ENCODE measurements at places on chromosomes 3 and 15.
A peak's percentile ranks its signal among the peaks of the same experiment; 100 is the strongest.

GRCh38 chr3:46854555-46854991 lies 8.7 kb downstream of the MYL3 start:
- DNase-seq, result no peak

DNA sequence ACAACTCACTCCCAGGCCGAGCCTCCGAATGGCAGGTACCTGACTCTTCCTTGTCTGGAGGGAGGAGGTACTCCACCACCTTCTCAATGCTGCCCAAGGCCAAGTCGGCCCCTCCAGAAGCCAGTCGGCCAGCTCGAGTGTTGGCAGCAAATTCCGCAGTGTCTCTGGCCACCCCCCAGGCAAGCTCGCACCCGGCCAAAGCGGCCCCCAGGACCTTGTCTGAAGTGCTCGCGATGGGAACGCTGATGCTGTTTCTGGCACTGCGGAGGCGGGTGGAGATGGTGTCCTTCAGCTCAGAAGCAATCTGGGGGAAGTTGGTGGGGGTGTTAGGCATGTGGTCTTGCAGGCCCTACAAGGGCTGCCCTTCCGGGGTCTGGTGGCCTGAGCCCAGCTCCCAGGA lies 9.2 kb downstream of the PLIN1 start:
- DNase-seq, result no peak

GRCh38 chr3:112804021-112804420 lies 42.6 kb downstream of the CD200R1L start:
- DNase-seq, result peak; percentile 39

- DNase-seq, result no peak
Measured at GRCh38 chr3:58604031-58604430, 26.8 kb upstream of the FAM107A start.

- no peak for DNase-seq
Measured at GRCh38 chr3:95751509-95751908, 1062.9 kb upstream of the EPHA6 start.

- no peak for DNase-seq
Measured at GRCh38 chr15:99546441-99547100, 19.2 kb upstream of the MEF2A start.

DNA sequence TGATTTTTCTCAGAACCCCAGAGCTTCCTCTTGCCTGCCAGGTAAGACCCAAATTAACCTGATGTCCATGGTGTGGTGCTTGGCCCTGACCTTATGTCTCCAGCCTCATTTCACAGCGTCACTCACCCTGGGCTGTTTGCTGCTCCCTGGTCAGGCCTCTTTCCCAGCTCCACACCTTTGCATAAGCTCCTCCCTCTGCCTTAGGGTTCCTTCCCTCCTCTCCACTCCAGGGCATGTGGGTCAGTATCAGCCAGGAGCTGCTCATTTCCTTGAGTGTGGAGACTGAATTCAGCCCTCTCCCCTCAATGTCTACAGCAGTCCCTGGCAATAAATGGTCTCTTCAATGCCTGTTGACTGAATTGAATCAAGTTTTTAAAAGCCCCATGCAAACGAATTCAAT lies 75.6 kb upstream of the ANKRD34C start:
- DNase-seq, result no peak

GRCh38 chr3:94234177-94234788 lies 171.4 kb downstream of the NSUN3 start:
- DNase-seq, result peak; percentile 27

DNA sequence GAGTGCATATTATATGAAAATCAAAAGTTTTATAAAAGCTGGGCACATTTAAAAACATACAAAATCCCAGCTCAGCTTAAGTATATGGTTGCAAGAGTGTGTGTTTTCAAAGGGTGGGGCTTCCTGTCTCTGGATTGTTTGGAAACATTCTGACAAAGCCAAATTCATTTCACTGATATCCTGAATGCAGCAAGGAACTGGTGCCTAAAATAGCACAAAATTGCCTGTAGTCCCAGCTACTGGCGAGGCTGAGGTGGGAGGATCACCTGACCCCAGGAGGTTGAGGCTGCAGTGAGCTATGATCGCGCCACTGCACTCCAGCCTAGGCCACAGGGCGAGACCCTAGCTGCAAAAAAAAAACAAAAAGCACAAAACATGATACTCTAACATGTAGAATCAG lies 13.0 kb upstream of the TJP1 start:
- DNase-seq, result no peak

DNA sequence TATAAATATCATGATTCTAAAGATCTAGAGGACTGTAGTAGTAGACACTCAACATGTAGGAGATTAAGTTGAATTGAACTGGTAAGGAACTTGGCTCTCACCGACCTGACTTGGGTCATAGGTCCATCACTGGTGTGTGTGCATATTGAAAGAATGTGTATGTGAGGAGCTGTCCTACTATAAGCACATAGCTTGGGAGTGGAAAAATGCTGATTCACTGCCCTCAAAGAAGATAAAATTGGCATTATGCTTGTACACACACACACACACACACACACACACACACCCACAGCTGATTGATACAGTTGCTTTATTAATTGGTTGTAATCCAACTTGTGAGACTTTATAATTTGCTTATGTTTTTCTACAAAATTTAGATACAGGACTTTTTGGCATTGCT lies 411.0 kb upstream of the NR2F2 start:
- DNase-seq, result no peak

- no peak for DNase-seq
Measured at GRCh38 chr3:111107662-111108035, 36.0 kb downstream of the NECTIN3 start.

DNA sequence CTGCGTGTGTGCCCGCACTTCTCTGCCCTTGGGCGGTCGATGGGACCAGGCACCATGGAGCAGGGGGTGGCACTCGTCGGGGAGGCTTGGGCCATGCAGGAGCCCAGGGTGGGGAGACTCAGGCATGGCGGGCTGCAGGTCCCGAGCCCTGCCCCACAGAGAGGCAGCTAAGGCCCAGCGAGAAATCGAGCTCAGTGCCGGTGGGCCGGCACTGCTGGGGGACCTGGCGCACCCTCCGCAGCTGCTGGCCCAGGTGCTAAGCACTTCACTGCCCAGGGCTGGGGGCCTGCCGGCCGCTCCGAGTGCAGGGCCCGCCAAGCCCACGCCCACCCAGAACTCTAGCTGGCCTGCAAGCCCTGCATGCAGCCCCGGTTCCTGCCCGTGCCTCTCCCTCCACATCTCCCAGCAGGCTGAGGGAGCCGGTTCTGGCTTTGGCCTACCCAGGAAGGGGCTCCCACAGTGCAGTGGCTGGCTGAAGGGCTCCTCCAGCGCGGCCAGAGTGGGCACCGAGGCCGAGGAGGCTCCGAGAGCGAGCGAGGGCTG lies 553 bp upstream of the RTP4 start:
- no peak for DNase-seq

DNA sequence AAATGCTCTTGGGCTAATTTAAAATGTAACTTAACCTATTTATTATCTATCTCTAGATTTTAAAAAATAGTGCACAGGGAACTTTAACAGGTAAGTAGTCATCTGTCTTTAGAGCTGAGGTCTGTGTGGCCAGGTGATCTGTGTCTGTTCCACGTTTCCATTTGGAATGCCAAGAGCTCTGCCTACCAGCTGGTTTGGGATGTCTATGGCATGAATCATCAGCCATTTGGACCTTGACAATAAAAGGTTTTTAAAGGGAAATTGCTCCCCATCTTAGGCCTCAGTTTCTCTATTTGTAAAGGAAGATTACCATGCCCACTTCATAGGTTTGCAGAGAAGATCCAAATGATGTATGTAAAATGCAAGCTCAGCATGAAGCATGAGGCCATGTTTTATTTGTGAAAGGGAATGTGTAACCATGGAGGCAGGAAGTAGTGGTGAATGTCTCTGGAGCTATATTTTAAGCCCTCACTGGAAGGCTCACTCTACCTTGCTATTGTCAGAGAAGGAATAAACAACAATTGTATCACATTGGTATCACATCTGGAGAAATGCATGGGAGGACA lies 548.1 kb upstream of the LMCD1 start:
- no peak for DNase-seq

- DNase-seq, result no peak
Measured at GRCh38 chr15:70788114-70789049, 25.0 kb upstream of the UACA start.

GRCh38 chr3:138941259-138941885 lies 5.6 kb downstream of the FOXL2 start:
- DNase-seq, result peak; percentile 58

DNA sequence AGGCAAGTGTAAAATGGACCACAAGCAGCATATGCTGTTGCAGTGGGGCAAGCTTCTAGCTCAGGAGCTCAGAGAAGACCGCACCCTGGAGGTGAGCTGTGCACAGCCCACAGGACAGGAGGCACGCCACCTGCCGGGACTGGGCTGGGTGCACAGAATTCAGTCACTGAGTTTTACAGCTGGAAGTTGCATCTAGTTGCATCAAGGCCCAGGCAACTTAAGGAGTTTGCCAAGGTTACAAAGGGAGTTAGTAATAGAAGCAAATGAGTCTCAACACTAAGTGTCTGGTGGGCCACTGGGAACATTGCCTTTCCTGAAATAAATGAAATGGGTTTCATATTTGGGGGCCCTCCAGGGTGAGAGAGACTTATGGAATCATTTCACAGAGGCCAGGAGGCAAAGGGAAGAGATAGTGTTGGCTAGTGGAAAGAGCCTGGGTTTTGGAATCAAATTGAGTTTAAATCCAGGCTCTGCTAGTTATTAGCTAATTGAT lies 36.0 kb upstream of the TIMP4 start:
- no peak for DNase-seq

DNA sequence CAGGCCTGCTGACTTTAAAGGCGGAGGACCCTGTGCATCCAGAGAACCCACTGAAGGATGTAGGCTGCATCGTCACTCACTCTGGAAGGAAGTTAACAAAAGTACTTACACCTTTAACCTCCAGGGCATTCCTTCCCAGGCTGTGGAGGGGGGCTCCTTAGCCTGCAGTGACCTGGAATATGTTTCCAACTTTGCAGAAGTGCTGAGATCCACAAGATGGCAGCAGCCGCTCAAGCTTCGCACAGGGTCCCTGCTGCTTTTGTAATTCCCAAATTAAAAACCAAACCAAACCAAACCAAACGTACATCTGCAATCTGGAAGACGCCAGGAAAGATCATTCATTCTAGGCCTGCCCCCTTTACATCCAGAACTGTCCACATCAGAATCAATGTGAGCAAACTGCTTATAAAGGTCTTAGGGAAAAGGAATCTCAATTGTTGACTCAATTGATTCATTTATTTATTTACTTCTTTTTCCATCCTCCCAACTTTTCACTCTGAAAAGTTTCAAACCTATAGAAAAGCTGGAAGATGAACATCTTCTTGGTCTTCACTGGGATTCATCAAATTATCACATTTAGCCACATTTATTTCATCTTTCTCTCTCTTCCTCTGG lies 70.5 kb upstream of the KLHL25 start:
- DNase-seq, result peak; percentile 15

- DNase-seq, result no peak
Measured at GRCh38 chr3:128597900-128598299, 52.7 kb downstream of the RPN1 start.

DNA sequence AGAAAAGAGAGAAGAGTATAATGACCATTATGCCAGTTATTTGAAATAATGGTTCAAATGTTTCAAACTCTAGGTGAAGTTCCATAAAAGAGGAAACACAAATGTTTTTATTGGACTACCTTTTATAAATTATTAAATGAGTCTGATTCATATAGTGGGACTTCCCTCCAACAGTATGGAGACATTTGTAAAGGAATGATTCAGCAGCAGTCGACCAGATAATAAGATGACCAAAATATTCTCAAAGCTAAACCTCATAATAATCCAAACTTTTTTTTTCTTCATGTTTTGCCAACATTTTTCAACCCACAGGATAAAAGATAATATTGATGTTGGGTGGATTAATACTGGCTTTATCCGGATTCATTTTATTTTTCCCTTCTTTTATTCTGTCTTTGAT lies 18.8 kb downstream of the TIPARP start:
- no peak for DNase-seq

DNA sequence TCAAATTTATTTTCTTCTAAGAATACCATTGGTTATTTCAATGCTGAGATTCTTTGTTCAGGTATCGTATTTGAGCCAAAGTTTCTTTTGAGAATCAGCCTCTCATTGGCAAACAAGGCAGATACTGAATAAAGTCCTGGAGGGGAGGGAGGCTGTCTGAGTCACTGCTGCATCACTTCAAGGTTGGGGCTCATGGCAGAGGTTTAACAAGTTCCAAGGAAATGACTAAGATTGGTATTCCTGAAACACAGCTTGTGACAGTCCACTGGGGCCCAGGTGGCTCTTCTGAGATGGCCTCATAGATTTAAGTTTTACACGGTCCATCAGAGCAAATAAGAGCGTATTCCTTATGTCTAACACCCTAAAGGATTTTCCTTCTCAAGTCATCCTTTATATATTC lies 213.8 kb upstream of the STAC start:
- no peak for DNase-seq

DNA sequence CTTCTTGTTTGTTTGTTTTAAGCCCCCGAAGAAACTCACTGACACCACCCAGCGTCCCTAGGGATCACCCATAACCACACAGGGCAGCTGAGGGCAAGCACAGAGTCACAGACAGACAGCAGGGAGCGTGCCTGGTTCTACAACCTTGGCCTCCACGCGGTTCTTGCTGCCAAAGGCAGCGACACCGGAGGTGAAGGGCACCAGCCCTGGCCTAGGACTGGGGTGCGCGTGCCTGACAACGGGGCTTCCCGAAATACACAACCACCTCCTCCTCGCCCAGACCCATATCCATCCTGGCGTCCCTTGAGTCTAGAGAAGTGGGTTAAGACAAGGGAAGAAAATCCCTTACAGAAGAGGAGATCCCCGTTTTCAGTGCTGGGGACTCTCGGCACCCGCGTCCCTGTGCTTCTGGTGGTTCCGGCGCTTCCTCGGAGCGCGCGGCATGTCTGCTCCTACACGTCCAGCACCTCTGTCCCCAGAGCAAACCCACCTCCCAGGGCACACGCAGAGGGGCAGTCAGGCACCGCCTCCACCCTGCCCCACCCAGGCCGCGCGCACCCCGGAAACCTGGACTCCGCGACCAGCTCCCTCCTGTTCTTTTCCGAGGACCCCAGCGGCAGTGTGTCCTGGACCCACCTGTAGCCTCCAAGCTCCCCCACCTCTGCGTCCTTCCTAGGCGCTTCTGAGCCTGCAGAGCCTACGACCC lies 911 bp downstream of the RFTN1 start:
- peak; percentile 57 for DNase-seq

DNA sequence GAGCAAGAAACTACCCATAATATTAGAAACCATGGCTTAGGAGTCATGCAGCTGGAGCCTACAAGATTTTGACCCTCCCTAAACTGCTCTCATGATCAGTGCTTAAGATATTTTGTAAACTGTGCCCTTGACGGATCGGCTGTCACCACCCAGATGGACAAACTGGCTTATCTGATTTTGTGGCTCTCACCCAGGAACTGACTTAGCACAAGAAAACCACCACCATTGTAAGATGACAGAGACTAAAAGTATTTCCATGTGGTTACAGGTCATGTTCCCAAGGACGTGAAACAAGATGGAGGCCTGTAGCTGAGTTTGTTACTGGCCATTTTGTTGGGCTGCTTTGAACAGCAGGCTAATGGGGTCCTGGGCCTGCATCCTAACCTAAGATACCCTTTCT lies 940.9 kb downstream of the OTOL1 start:
- no peak for DNase-seq

DNA sequence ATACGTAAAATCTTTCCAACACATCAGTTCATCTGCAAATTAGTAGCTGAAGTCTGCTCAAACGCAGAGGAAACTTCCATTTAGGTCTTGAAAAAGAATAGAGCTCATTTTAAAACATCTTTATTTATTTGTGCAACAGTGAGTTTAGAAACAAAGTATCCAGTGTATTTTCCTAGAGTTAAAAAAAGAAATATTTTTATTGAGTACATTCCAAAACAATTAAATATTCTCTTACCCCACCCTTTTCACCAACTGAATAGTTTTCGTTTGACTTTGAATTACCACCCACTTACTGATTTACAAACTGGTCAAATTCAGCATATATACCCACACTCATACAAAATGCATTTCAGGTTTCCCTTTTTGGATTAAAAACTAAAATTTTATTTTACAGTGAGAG lies 104.7 kb downstream of the ZBTB20 start:
- DNase-seq, result no peak
